ENCODE measurements at places on chromosomes 3 and 15.

- no peak for DNase-seq
These were observed 251.7 kb upstream of the TBC1D5 start for GRCh38 chr3:17994167-17994566.

DNA sequence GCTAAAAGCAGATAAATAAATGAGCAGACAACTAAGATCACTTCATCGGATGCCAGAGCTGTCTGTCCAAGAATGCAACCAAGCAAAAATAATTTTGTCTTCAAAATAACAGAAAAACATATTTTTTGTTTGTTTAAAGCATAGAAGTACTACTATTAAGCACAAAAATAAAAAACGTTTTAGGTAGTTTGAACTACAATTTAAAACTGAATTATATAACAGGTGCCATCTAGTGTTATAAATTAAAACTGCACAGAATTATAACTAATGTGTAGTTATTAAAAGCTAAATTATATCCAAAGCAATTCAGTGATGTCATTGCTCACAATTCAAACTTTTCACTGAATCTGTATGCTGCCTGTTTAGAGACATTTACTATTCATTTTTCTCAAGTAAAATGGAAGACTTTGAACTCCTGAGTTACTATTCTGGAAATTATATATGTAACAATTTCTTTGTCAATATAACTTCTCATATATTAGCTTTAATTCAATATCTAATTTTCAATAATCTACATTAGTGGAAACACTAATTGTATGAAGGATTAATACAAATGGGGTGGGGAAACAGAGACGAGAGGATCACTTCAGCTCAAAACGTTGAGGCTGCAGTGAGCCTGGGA, 29.5 kb downstream of the LINS1 start:
- no peak for DNase-seq

GRCh38 chr3:46676601-46677410, 16.7 kb downstream of the ALS2CL start:
- no peak for DNase-seq

DNA sequence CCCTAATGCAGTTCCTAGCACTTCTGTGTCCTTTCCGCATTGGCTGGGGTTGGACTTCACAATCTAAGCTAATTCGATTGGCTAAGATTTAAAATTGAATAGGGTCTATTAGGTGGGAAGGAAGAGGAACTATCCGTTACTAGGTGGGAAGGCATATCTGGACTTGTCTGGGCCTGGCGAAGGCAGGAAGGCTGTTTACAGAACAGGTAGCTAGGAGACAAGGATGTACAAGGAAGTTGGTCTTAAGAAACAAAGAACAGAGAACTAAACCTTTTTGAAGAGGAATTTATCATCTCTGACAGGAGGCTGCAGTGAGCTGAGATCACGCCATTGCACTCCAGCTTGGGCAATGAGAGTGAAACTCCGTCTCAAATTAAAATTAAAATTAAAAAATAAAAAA, 17.3 kb upstream of the ATG7 start:
- no peak for DNase-seq

DNA sequence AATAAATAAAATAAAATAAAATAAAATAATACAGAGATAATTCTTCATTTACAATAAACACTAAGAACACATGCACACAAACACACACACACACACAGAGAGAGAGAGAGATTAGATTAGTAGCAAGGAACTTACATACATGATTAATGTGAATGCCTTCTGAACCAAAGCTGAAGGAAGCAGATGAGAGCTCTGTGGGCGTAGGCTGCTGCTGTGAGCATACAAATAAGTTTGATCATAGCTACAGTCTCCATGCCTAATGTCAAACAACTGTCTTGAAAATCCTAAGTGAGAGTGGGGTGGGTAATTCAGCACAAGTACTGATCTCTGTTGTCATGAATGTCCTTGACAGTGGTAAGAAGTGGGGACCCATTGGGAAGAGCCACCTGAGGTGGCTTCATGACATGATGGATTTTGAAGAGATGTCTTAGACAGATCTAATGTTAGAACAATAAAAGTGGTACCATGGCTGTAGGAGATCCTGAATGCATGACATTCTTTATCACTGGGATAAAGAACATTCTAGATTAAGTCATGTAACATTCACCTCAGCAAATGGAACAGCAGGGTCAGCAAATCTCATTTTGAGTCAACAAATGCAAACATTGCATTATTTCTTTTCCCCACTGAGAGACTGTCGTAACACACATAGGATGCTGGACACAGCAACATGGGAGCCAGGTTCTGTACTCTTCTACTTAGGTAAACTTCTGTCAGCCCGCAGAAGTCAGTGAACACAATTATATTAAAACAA, 46.2 kb downstream of the CHL1 start:
- DNase-seq = no peak

- no peak for DNase-seq
These were observed 297.1 kb upstream of the RARB start for GRCh38 chr3:25130724-25131520.

- no peak for DNase-seq
These were observed 324.8 kb upstream of the CTDSPL start for GRCh38 chr3:37536840-37537239.

DNA sequence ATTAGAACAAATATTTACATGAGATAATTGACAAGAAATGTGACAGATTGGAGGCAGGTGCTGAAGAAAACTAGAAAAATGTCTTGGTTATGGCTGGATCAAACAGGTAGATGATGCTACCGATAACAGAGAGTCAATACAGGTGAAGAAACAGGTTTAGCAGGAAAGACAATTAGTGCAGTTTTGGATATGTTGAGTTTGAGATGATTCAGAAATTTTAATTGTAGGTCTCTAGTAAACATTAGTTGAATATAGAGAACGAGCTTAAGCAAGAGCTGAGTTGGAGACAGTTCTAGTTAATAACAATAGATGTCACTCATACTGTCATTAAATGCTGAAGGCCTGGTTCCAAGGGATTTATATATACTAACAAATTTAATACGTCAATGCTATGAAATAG, 524.4 kb downstream of the NSUN3 start:
- no peak for DNase-seq

GRCh38 chr3:72232777-72233176, 447.8 kb upstream of the PROK2 start:
- DNase-seq = no peak

DNA sequence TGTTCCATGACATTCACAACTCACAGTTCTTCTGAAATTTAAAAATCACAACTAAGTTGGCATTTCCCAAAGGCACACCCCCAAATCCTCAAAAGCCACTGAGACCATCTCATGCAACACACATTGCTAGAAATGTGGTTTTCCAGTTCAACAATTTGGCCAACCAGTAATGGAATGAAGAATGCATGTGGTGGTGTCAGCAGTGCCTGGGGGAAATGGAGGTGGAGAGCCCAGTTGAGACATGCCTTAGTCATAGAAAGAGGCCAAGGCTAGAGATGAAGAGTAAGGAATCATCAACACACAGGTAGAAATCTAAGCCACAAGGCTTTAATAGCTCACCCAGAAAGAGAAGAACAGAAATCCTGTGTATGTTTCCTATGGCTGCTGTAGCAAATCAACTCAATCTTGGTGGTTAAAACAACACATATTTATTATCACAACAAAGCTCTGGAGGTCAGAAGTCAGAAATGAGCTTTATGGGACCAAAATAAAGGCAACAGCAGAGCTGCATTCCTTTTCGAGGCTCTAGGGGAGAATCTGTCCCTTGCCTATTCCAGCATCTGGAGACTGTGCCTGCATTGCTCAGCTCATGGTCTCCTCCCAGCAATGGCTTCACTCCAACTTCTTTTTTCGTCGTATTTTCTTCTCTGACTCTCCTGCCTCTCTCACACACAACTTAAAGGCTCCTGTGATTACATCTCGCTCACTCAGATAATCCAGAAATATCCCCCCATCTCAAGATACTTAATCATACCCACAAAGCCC, 54.0 kb downstream of the SNTN start:
- DNase-seq = no peak

Data from stimulated activated CD8-positive, alpha-beta memory T cell treated with anti-CD3 and anti-CD28 coated beads, Interleukin-7, amount 100 ng/mL, for 1 hour (primary cell).